HT1080 (cell line): ENCODE measurements at places on chromosomes 7 and 10.
A peak's percentile ranks its signal among the peaks of the same experiment; 100 is the strongest.

DNA sequence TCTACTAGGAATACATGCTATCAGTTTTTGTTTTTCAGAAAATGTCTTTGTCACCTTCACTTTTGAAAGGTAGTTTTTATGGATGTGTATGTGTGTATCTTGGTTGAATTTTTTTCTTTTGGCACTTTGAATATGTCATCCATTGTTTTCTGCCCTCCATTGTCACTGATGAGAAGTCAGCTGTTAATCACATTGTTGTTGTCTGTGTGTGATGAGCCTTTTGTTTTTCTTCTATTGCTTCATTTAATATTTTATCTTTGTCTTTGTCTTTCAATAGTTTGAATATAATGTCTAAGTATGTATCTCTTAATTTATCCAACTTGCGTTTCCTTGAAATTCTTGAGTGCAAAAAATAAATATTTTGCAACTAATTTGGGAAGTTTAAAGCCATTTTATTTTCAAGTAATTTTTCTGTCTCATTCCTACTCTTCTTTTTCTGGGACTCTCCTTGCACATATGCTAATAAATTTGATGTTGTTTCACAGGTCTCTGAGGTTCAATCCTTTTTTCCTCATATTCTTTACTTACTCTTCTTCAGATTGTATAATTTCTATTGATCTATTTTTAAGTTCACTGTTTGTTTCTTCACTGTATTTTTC lies 546.9 kb upstream of the GHITM start:
- no peak for DNase-seq

GRCh38 chr7:41559426-41559825 lies 143.5 kb downstream of the INHBA start:
- no peak for DNase-seq

- no peak for DNase-seq
Measured at GRCh38 chr7:96824686-96825085, 115.0 kb upstream of the SEM1 start.

DNA sequence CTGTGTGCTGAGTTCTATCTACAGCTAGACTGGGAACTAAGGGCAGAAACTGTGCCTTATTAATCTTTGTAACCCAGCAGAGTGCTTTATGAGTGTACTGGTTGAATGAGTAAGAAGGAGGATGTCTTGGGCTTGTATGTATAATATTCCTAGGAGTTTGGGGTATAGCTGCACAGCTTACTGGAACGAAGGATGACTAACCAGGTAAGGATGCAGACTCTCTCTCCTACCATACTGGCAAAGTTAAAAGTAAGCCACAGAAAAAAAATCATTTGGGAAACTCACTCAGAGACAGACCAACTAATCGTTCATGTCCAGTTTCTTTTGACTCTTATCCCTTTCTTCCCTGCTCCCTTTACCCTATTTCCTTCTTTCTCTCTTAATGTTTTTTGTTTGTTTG lies 1.4 kb upstream of the DHTKD1 start:
- peak; percentile 93 for DNase-seq

- DNase-seq, result no peak
Measured at GRCh38 chr10:118383699-118384098, 41.6 kb upstream of the FAM204A start.

- DNase-seq, result no peak
Measured at GRCh38 chr10:74394416-74394969, 243.5 kb downstream of the ADK start.
